ENCODE measurements at places on chromosomes 7 and 10. TPM values are rescaled to one million over a fixed set of nuclear protein-coding genes. Genes with fewer than 3 reads are reported as not detected.

DNA sequence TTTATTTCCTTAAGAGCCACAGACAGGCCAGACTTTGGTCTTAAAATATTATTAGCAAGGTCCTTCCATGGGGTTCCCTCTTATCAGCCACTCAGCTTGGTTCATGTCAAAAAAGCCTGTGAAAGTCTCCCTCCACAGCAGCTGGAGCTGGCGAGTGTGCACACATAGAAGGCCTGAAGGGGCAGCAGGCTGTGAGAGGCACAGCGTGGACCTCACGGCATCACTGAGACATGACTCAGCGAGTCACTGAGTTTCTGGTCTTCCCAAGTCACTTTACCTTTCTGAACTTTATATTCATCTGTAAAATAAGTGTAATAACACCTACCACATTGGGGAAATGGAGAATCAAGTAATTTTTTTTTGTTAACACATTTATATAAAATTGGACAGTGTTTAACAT is 8.7 kb downstream of the TAF3 start:
- DNase-seq, result peak; percentile 23

Gene ZNF32
- total RNA-seq, result 34.4 TPM

Gene SNX10
- 9.4 TPM for total RNA-seq

DNA sequence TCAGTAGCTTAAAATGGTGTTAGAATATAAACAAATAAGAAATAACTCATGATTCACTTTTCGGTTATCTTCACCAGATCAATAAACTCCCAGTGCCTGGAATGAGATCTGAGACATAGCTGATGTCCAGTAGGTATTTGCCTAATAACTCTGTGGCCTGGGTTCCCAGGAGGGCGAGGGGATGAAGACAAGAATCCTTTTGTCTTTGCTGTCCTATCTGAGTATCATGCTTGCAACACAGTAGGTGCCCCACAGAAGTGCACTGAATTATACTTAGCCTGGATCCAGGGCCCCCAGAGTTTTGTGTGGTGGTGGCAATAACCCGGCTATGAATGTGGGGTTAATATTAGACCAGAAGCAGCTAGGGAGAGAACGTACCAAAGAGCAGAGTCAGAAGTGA is 350.1 kb upstream of the AOAH start:
- DNase-seq, result no peak

Gene RBM20
- 5.3 TPM for total RNA-seq

GRCh38 chr7:22654831-22655230 is 72.2 kb upstream of the IL6 start:
- no peak for DNase-seq

- DNase-seq, result no peak
These were observed 108.3 kb downstream of the MAPK8 start for GRCh38 chr10:48414778-48415177.

DNA sequence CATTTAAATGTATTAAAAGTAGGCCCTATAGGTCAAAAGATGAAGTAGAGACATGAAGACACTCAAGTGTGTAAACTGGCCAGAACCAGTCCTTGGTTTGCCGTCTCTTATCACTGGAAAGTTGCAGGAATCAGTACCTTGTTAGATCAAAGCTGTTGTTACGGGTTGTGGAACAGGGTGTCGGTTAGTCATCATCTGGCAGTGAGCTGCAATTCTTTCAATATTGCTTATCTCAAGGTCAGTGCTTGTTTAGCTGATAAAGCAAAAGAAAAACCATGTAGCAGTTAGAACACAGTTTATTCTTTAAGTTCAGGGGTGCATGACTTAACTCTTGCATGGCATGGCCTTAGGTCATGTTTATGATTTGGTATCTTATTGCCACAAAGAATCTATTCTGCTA is 10.0 kb upstream of the SLC13A1 start:
- no peak for DNase-seq

DNA sequence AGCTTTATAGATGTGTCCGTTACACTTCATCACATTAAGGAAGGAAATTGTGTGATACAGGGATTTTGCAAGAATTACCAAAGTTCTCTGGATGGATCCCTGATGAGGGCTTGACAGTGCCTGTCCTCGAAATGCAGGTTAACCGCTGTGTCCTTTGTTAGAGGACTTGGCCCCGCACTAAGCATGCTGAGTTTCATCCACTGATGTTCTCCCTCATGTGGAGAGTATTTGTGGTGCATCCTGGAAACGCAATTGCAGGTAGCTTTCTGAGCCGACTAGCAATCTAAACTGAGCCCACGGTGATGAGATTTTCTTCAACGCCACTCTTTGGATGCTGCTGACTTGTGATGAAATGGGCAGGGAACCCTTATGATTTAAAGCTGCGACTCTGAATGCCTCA is 71.9 kb upstream of the STK17A start:
- no peak for DNase-seq

- no peak for DNase-seq
These were observed 136.6 kb downstream of the AHR start for GRCh38 chr7:17434841-17435692.

DNA sequence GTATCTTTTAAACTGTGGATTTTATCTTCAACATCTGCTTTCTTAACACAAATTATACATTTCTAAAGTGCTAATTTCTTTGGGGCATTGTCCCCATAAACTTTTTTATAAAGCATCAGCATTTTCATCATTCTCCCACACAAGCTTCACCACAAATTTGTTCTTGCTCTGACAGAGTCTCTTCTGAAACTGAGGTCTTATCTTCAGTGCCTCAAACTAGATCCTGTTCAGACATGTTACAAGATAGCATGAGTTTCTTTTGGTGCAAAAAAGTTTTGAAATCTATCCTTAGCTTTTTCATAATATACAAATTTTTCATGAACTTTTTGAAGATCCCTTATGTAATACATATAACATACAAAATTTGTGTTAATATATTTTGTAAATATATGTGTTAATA is 346.6 kb downstream of the IPMK start:
- no peak for DNase-seq

- no peak for DNase-seq
These were observed 37.5 kb downstream of the PAPSS2 start for GRCh38 chr10:87696922-87697745.

- no peak for DNase-seq
These were observed 1.3 kb downstream of the IKZF1 start for GRCh38 chr7:50305583-50306493.

Gene PRSS2
- not detected for total RNA-seq

DNA sequence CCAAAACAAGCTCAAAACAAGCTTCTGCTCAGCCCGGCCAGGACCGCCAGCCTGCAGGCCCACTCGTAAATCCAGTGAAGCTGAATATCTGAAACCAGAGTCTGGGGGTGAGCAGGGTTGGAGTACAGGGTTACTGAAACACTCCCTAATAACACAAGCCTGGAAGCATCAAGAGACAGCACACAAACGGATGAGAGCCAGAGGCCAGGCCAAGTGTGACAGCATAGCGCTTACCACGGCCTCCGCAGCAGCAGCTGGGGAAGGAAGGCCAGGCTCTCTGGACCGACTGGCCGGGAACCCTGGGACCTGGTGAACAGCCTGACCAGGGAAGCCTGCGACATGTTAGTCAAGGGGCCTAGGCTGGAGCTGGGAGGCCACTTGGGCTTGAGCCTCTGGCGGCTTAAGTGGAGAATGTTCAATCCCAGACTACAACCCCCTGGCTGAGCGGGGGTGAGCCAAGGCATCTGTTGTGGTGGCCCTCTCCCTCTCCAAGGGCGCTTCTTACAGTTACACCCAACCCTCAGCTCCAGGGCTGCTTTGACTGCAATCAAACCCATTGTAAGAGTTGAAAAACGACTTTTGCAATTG is 21.7 kb upstream of the RNF32 start:
- DNase-seq, result no peak

Gene VAX1
- total RNA-seq, result not detected

Gene CAMK2B
- total RNA-seq, result 0.17 TPM

DNA sequence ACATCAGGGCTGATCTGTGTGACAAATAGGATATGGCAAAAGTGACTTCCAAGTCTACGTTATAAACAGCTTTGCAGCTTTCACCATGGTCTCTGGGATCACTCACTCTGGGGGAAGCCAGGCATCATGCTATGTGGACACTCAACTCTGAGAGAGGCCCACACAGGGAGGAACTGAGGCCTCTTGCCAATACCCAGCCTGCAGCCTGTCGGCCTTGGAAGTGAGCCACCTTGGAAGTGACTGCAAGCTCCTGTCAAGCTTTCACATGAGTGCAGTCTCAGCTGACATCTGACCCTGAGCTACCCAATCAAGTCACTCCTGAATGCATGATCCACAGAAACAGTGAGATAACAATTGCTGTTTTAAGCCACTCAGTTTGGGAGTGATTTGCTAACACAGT is 56.5 kb downstream of the MMRN2 start:
- DNase-seq, result no peak

Gene FBXO24
- total RNA-seq, result not detected

DNA sequence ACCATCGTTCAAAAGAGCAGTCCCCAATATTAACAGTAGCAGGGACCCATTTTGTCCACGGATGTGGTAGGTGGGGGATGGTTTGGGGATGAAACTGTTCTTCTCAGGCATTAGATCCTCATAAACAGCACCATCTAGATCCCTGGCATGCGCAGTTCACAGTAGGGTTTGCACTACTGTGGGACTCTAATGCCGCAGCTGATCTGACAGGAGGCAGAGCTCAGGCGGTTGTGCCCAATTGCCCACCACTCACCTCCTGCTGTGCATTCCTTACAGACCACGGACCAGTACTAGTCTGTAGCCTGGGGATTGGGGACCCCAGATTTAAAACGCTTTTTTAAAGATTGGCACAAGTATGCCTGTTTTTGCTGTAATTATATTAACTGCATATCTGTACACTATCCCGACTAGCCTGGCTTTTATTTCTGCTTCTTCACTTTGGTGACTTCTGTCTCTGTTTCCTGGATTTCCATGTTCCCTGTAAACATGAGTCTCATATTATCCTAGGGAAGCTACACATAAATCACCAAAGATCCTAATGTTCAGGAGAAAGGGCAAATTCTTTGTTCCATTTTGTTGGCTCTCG is 163.3 kb upstream of the AKR1E2 start:
- DNase-seq, result no peak

DNA sequence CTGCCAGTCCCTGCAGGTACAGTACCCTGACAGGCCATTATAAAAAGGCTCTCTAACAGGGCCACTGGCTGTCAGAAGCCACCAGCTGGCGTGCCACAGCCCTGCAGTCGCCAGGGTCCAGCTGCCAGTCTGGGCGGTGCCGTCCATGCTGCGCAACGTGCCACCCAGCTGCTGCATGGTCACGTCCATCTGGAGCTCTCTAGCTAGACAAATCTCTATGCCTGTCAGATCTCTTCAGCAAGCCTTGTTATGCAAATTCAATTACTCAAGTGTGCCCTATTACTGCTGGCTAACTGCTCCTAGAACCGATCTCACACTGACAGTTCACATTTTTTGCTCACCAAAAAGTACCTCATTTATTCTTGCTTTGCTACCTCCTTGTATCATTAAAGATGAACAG is 75.9 kb downstream of the HIBADH start:
- DNase-seq, result no peak

Data from dermis blood vessel endothelial cell (primary cell).